B cell (primary cell): ENCODE measurements at places on chromosomes 1 and 21. TPM values are rescaled to one million over a fixed set of nuclear protein-coding genes. Genes with fewer than 3 reads are reported as not detected.

The TNFRSF4 gene
- 1.8 and 2.3 TPM in 2 replicates for total RNA-seq

The HES5 gene
- not detected in 2 replicates for total RNA-seq

The PAQR6 gene
- total RNA-seq = 1.4 and 1.8 TPM in 2 replicates

The COL6A1 gene
- total RNA-seq = 0.44 and 0.67 TPM in 2 replicates

The KIF2C gene
- 0.25 and 0.51 TPM in 2 replicates for total RNA-seq
